NCI-H446 treated with DMSO at 0.1 percent for 48 hours (cell line): ENCODE measurements at places on chromosomes 3 and 15.

- DNase-seq: no peak
Measured at GRCh38 chr3:10722911-10723310, 93.1 kb upstream of the SLC6A11 start.

GRCh38 chr3:178388473-178388872, 147.8 kb upstream of the KCNMB2 start:
- DNase-seq: no peak

DNA sequence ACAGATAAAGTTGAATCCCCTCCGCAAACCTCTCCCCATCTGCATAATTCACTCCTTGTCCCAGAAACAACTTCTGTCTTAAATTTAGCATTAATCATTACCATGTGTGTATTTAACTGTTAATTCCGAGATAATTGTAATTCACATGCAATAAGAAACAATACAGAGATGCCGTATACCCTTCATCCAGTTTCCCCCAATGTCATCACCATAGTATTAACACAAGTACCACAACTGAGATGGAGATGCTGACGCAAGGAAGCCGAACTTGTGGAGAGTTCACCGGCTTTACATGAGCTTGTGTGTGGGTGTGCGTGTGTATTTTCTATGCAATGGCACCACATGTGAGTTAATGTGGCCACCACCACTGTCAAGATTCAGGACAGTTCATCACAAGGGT, 39.6 kb upstream of the SEC13 start:
- no peak for DNase-seq

- no peak for DNase-seq
Measured at GRCh38 chr3:20322085-20322484, 136.1 kb upstream of the SGO1 start.
